CD4-positive, CD25-positive, alpha-beta regulatory T cell (primary cell): ENCODE measurements at places on chromosomes 12 and 14. TPM values are rescaled to one million over a fixed set of nuclear protein-coding genes. Genes with fewer than 3 reads are reported as not detected.

DNA sequence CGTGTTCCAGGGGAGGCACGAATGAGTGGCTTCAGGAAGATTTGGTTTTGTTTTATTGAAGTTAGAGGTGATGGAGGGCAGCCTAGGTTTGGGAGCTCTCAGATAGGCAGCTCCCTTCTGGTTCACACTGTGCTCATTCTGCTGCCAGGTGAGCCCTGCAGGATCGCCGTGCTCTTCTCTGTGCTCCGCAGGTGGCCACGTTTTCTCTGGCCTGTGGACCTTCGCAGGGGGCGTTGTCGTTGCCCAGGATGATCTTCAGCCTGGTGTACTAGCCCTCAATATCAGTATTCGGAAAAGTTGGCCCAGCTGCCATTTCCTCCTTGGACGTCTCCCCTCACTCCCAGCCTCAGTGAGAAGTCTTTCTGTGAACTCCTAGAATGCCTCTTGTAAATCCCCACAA is 69.5 kb downstream of the PELI2 start:
- no peaks in the 10 kb centered on the region for H3K27me3 ChIP-seq
- no peak for DNase-seq

- H3K36me3 ChIP-seq = no peaks in the 10 kb centered on the region
- H3K4me3 ChIP-seq = no peak overlapping the region
- H3K27me3 ChIP-seq = no peaks in the 10 kb centered on the region
Observed at GRCh38 chr12:130300737-130301535, 36.8 kb upstream of the PIWIL1 start.

DNA sequence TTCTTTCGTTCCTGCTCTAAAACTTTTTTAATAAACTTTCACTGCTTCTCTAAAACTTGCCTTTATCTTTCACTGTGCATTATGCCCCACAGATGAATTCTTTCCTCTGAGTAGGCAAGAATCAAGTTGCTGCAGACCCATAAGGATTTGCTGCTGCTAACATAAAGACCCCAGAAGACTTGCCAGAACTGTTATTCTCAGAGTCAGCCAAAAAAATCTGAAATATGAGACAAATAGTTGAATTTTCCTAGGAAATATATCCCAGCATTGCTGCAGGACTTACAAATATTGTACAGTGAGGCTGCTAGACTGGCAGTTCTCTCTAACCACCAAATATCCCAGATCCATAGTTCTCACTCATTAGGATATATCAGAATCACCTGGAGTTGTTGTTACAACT is 349.1 kb upstream of the FLRT2 start:
- DNase-seq = no peak
- no peaks in the 10 kb centered on the region for H3K27me3 ChIP-seq
- H3K4me3 ChIP-seq = no peak overlapping the region
- no peak overlapping the region for H3K27ac ChIP-seq
- no peaks in the 10 kb centered on the region for H3K36me3 ChIP-seq

B4GALNT3 gene
- 0.06 TPM for polyA plus RNA-seq

APEX1 gene
- 121 TPM for polyA plus RNA-seq

MAP1LC3B2 gene
- polyA plus RNA-seq = 6.7 TPM

KRT79 gene
- polyA plus RNA-seq = not detected

EFS gene
- polyA plus RNA-seq = not detected

GLIPR1L1 gene
- not detected for polyA plus RNA-seq

OR6C68 gene
- not detected for polyA plus RNA-seq

TAS2R43 gene
- not detected for polyA plus RNA-seq
